ENCODE measurements at places on chromosomes 12 and 14. TPM values are rescaled to one million over a fixed set of nuclear protein-coding genes. Genes with fewer than 3 reads are reported as not detected.

The PRH2 gene
- total RNA-seq = not detected

The TEX22 gene
- total RNA-seq = 0.07 TPM

The VRTN gene
- not detected for total RNA-seq

The FAR2 gene
- total RNA-seq = 12.9 TPM
